HAP-1 (cell line): ENCODE measurements at places on chromosomes 1 and 21.

GRCh38 chr1:165836664-165837482, 9.5 kb downstream of the UCK2 start:
- DNase-seq, result no peak

GRCh38 chr21:38244885-38245869, 11.6 kb upstream of the KCNJ15 start:
- no peak for DNase-seq

DNA sequence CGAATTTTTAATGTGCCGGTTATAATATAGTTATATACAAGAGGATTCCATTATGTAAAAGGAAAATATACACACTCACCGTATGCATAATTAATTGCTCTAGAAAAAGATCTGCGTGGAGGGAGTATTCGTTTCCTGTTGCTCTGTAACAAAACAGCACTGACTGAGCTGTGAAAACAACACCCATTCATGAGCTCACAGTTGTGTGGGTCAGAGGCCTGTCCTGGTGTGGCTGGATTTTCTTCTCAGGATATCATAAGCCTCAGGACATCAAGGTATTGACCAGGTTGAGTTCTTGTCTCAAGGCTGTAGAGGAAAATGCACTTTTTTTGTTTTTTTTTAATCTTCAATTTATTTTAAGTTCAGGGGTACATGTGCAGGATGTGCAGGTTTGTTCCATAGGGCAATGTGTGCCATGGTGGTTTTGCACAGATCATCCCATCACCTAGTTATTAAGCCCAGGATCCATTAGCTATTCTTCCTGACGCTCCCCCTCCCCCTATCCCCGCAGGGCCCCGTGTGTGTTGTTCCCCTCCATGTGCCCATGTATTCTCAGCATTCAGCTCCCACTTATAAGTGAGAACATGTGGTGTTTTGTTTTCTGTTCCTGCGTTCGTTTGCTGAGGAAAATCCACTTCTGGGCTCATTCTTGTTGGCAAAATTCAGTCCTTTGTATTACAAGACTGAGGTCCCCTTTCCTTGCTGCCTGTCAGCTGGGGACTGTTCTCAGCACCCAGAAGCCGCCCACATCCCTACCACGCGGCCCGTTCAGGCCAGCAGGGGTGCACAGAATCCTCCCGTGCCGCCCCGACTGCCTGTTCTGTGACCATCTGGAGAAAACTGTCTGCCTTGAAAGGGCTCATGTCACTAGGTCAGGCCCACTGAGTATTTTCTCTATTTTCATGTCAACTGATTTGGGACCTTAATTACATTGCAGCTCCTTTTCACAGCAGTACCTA, 87.4 kb upstream of the ERRFI1 start:
- no peak for DNase-seq

DNA sequence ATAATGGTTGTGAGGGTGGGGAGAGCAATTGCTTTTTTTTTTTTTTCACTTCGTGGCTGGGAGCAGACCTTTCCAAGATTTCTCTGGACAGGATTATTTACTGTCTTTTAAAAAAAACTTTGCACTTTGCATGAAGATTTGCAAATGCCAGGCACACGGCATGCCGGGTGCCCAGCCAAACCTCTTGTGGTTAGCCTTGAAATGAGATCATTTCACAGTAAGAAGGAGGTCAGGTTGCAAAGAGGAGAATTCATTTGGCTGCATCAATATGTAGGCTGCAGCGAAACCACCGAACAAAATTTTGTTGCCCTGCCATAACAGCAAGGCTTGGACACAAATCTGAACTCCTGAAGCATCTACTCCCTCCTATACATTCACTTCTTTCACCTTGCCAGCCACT, 36.5 kb upstream of the KCND3 start:
- no peak for DNase-seq
